Activated CD4-positive, alpha-beta memory T cell treated with anti-CD3 and anti-CD28 coated beads, Interleukin-2, amount 10 ng/mL, durations not matched to agents 7 days and 5 days (primary cell): ENCODE measurements at places on chromosomes 6 and 20. TPM values are rescaled to one million over a fixed set of nuclear protein-coding genes. Genes with fewer than 3 reads are reported as not detected.

PSORS1C2 gene
- not detected for total RNA-seq

NKX2-4 gene
- total RNA-seq, result not detected

ACTL10 gene
- total RNA-seq, result 3.7 TPM

IL20RA gene
- not detected for total RNA-seq

POU3F2 gene
- total RNA-seq, result not detected

HAO1 gene
- total RNA-seq, result not detected

HLA-A gene
- 2,553 TPM for total RNA-seq

SUMO4 gene
- total RNA-seq, result 8.1 TPM

SRMS gene
- total RNA-seq, result not detected

HFE gene
- total RNA-seq, result 3.4 TPM

FOXF2 gene
- total RNA-seq, result not detected

ADGRF1 gene
- not detected for total RNA-seq

TAF4 gene
- 20.0 TPM for total RNA-seq

LIME1 gene
- 181 TPM for total RNA-seq

NEURL2 gene
- total RNA-seq, result 1.0 TPM
